ENCODE measurements at places on chromosomes 5 and 9. TPM values are rescaled to one million over a fixed set of nuclear protein-coding genes. Genes with fewer than 3 reads are reported as not detected.

FRRS1L gene
- total RNA-seq: 4.9 TPM

IFNA2 gene
- not detected for total RNA-seq

SPATA31A7 gene
- total RNA-seq: not detected

DNA sequence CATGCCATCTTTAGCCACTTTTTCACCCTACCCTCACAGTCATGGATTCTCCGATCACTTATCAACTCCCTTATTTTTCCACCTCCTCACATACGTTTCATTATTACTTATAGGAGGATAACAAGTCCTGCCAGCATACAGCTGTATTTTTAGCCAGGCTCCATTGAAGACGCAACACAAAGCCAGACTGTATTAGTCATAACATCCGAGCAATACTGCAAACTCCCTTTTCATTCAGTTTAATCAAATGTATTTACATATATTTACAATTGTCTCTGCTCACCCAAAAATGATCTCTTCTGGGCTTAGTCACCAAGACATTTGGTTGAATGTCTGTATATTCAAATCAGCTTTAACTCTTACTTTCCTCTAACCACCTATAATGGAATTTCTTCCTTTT lies 126.4 kb upstream of the PRLR start:
- no peak for DNase-seq

FOXE1 gene
- 0.38 TPM for total RNA-seq

DNA sequence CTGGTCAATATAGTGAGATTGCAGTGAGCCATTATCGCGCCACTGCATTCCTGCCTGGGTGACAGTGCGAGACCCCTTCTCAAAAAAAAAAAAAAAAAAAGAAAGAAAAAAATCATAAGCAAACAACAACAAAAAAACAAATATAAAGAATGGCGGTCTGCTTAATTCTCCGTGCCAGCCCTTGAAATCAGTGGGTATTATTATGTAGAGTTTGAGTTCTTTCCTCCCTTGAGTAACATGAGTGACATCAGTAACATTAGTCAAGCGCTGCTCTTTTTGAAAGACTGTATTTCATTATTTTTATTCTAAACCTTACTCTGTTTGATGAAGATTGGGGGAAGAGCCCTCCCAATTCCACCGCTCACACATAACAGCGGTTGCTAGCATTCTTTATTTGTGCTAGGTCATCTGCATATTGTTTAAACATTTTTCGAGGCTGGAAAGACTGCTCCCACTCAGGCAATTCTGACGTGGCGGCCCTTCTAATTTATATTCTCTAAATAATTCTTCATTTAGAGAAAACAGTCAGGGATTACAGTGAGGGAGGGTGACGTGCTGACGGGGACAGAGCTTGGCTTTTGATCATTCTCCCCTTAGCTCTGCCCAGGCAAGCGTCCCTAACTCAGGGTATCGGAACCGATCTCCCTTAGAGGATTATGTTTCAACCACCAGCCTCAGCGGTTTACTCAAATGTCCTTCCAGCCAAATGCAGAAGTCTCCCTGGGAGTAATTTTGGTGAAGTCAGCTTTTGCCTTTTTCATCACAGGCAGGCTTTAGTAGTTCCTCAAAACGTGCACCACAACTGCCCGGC lies 860 bp upstream of the MARCHF6 start:
- DNase-seq: no peak

GRCh38 chr5:67620424-67621397 lies 424.1 kb upstream of the CD180 start:
- no peak for DNase-seq

ZBTB26 gene
- 15.4 TPM for total RNA-seq

PKN3 gene
- total RNA-seq: 20.0 TPM

GRCh38 chr9:127741831-127742434 lies 6.8 kb upstream of the TOR2A start:
- DNase-seq: peak; percentile 85

GRCh38 chr9:132861666-132862065 lies 16.4 kb downstream of the AK8 start:
- no peak for DNase-seq

GRCh38 chr9:135973277-135974219 lies 12.4 kb upstream of the UBAC1 start:
- no peak for DNase-seq

DNA sequence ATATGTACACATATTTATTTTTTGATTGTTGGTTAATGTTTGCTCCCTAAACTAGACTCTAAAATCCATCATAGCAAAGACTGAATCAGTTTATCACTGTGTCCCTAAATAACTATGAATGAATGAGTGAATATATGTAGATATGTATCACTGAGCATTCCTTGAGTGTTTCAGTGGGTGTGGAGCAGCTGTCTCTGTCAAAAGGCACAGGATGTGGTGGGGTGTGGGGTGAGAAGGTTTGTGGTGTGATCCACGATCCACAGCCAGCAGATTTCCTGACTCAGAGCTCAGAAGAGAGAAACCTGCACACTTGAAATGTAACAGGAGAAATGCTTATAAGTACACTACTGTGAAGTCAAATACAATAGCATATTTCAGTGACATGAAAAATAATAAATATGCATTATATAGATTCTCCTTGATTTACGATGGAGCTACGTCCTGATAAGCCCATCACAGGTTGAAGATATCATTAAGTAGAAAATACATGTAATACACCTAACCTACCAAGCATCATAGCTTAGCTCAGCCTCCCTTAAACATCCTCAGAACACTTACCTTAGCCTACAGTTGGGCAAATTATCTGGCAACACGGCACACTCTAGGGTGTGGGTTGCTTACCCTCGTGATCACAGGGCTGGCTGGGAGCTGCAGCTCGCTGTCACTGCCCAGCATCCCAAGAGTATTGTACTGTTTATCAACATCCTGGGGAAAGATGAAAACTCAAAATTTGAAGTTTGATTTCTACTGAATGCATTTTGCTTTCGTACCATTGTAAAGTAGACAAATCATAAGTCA lies 287.0 kb downstream of the GAS1 start:
- DNase-seq: no peak

DNA sequence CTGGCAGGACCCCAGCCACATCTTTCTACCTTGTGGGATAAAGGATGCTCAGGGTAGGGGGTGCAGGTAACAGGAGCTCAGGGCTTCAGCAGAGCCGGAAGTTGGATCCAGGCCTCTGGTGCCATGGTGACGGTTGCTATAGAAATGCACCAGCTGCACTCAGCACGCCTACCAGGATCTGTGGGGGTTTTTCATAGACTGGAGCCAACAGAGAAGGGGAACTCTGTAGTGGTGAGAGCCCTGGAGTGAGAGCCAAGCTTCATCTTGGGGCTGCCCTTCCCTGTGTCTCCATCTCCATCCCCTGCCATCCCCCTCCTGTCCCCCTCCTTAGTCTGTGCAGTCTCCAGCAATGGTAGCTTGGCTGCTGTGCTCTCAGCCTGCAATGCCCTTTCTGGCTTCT lies 27.5 kb upstream of the BOD1 start:
- DNase-seq: no peak

DNA sequence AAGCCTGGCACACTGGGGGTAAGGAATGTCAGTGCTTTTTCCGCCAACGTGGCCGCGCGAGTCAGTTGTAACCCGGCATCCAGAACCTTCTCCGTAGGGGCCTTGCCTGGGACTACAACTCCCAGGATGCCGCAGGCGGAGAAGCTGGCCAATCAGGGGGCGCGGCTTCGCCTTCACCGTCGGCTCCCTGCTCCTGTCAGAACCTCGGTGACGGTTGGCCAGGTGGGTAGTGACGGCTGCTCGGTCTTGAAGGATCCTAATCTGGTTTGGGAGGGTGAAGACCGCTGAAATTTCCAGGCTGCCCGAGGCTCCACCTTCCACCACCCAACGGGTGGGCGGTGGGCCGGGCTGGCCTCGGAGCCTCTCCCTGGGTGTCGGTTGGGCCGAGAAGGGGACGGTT lies at the start of gene C5orf58:
Gene C5orf58, plus strand, starts transcription at position 200 of the 400 bp plus-strand sequence. CDS start 1,992 bp downstream, outside the sequence.
- DNase-seq: no peak

GRCh38 chr5:168899673-168900072 lies 320.5 kb upstream of the PANK3 start:
- DNase-seq: no peak

CD274 gene
- total RNA-seq: 0.55 TPM

CCDC180 gene
- total RNA-seq: 12.5 TPM

GRCh38 chr9:137760426-137760825 lies 117.2 kb upstream of the CACNA1B start:
- no peak for DNase-seq

GRCh38 chr9:15512204-15512603 lies 1.4 kb upstream of the PSIP1 start:
- DNase-seq: no peak

GRCh38 chr9:128921881-128922763 lies 1.3 kb downstream of the PHYHD1 start:
- peak; percentile 50 for DNase-seq

CCNB1 gene
- 105 TPM for total RNA-seq

GRCh38 chr9:110837401-110838005 lies 168.9 kb downstream of the MUSK start:
- no peak for DNase-seq

DNA sequence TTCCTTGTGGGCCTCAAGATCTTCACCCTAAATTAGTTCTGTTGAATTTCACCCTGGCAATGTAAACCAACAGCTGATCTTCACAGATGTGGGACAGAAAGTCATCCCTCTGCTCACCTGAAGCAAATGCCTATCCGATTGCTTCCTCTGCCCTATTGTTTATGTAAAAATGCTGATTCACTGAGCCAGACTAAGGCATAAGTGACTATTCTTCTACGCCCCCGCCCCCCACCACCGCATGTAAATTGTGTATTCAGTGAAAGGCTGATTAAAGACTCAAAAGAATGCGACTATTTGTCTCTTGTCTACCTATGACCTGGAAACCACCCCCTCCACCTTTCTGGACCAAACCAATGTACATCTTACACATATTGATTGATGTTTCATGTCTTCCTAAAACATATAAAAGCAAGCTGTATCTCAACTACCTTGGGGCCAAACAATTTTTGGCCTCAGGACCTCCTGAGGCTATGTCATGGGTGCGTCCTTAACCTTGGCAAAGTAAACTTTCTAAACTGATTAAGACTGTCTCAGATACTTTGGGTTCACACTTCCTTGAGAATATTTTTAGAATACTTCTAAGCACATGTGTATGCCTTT lies 129.7 kb upstream of the BOD1 start:
- DNase-seq: no peak

DNA sequence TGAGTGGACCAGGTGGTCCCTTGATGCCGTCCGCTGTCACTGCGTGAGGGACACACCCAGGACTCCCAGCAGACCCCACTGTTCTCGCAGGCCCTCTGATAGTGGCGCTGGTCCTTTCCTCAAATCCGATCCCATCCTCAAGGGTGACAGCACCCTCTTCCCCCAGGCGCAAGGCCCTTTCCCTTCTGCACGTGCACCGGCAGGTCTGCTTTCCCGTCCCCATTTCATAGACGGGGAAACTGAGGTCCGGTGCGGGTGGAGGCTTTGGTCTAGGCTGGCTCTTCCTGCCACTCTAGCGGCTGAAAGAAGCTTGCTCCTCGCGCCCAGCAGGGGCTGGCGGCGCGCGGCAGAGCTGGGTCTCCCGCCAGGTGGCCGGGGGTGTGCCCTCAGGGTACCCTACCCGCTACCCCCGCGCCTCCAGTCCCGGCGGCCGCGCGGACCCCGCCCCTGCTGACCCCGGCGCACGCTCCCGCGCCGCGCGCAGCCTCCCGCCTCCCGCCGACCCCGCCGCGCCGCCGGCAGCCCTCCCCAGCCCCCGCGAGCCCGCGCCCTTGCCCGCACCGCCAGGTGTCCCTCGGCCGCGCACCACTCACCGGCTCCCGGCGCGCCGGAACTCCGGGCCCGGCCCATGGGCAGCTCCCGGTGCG lies 453 bp downstream of the RASGEF1C start:
- DNase-seq: no peak

GRCh38 chr9:73684601-73685000 lies 532.9 kb downstream of the ANXA1 start:
- DNase-seq: no peak

DNA sequence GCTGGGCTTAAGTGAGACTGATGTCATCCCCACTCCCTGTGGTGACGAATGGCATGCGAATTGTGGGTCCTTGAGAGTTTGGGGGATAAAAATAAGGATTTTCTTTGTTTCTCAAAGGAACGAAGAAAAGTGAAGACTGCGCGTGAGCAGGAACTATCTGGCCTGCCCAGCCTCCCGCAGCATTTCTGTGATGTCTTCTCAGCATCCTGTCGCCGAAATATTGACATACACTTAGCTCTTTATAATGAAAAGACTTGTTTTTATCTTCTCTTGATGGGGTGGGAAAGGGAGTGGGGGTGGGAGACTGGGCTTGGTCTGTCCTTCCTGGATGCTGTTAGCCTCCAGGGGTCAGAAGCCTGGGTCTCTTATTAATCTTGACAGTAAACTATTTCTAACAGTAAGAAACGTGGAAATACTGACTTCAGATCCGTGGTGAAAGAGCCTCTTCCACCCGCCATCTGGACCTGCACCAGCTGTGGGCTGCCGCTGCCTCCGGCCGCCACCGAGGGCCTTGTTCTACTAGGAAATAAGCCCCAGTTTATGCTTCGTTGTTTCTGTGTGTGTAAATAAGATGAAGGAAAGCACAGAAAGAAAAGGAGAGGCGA lies 239.6 kb downstream of the FANCC start:
- DNase-seq: no peak

DNA sequence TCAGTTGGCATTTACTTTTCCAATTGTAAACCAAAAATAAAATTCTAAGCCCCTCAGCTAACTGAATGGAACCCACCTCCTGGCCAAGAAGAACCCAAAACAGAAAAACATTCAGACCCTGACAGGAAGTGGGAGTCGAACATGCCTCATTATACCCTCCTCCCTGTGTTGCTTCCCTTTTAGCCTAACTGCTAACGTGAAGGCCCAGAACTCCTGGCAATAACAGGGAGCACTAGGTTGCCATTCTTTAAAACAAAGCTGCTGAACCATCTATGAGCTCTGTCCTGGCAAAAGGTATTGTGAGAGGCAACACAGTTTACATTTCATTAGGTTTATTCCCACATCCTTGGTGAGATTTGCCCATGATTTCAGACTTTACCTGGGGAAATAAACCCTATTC lies 481.4 kb downstream of the CHSY3 start:
- DNase-seq: no peak

GRCh38 chr9:81079055-81079454 lies 610.3 kb downstream of the TLE1 start:
- DNase-seq: no peak

BAAT gene
- 0.36 TPM for total RNA-seq

- no peak for DNase-seq
Observed at GRCh38 chr5:89028595-89029285, 145.8 kb upstream of the MEF2C start.

DNA sequence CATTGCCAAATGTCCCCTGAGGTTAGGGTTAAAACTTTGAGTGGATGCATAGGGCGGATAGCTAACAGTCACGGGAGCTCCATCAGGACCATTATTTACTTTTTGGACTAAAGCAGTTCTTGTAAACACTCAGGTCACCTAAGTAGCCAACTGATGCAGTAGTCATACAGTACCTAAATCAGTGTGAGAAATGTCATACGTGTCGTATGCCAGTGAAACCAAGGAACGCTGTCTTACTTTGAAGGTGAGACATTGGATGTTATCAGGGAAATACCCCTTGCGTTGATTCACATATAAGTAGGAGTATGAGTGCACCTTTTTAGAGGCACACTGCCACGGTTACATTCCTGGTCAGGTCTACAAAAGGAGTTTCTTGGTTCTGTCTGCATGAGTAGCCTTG lies 101.9 kb downstream of the LNPEP start:
- no peak for DNase-seq
